NCI-H345 (cell line): ENCODE measurements at places on chromosomes 3 and 15.

DNA sequence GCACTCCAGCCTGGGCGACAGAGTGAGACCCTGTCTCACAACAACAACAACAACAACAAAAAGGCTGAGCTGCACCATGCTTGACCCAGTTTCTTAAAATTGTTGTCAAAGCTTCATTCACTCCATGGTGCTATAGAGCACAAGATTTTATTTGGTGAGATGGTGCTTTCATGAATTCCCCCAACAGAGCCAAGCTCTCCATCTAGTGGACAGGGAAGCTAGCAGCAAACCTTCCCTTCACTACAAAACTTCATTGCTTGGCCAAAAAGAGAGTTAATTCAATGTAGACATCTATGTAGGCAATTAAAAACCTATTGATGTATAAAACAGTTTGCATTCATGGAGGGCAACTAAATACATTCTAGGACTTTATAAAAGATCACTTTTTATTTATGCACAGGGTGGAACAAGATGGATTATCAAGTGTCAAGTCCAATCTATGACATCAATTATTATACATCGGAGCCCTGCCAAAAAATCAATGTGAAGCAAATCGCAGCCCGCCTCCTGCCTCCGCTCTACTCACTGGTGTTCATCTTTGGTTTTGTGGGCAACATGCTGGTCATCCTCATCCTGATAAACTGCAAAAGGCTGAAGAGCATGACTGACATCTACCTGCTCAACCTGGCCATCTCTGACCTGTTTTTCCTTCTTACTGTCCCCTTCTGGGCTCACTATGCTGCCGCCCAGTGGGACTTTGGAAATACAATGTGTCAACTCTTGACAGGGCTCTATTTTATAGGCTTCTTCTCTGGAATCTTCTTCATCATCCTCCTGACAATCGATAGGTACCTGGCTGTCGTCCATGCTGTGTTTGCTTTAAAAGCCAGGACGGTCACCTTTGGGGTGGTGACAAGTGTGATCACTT lies 2.0 kb downstream of the CCR5 start:
- no peak for DNase-seq

DNA sequence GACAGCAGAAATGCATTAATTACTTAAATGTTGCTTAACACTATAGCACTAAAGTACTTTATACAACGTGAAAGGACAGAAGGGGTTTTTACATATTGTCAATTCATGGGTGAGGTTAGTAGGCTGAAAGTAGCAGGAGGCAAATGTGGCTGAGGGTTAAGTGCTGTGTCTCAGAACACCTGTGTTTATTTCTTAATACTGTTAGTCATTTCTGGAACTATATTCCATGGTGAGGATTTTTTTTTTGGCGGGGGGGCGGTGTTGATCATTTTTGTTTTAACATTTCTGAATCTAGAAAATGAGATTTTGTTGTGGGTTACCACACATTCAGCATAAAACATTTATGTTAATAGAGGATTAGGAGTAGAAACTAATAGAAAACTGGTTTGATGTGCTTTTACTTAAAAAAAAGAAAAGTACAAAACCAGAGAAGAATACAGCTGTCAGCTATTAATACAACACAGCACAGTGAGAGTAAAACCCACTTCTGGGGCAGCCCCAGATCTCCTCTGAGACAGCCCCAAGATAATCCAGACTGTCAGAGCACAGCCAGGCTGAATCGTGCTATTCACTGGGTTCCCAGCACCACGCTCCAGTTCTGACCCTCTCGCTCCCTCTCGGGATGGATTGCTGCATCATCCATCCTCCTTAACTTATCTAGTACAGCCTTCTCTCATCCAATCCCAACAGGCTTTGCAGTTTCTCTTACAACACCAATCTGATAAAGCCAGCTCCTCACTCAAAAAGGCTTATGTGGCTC lies 307.7 kb downstream of the TUSC7 start:
- DNase-seq: no peak

DNA sequence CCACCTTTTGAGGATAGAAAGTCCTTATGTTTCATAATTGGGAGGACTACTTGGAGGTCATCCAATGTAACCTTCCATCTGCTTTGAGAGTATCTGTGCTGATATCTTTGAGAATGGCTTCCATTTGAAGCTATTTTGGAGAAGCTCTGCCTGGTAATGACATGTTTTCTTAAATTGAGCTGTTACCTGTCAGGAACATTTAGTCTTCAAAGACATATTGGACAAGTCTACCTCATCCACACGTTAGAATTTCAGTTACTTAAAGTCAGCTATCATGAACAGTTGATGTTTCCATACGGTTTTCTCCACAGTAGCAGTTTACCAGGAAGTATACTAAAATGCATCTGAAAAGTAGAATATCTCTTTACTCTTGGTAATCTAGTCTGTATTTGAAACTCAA lies 318.5 kb downstream of the EDEM1 start:
- DNase-seq: no peak

GRCh38 chr3:195895078-195895860 lies 13.1 kb downstream of the TNK2 start:
- peak; percentile 69 for DNase-seq

DNA sequence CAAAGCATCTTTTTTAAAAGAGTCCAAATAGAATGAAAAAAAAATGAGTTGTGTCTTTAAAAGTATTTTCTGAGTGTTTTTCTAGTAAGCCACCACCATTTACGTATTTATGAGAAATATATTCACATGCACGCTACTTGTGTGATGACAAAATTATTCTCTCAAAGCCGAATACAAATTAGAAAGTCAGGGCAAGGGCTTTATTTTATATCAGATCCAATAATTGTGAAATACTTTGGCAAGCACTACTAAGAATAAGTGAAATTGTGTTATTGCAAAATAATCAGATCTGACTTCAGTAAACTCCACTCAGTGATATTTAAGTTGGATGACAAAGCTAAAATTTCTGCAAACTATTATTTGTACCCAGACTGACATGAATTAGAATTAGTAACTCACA lies 589.3 kb upstream of the KCNMB2 start:
- DNase-seq: no peak
